Posterior cingulate gyrus (tissue), 11 donors: ENCODE measurements at places on chromosomes 7 and 10.

GRCh38 chr10:58479045-58479444 lies 33.6 kb upstream of the BICC1 start:
- no peak for DNase-seq

DNA sequence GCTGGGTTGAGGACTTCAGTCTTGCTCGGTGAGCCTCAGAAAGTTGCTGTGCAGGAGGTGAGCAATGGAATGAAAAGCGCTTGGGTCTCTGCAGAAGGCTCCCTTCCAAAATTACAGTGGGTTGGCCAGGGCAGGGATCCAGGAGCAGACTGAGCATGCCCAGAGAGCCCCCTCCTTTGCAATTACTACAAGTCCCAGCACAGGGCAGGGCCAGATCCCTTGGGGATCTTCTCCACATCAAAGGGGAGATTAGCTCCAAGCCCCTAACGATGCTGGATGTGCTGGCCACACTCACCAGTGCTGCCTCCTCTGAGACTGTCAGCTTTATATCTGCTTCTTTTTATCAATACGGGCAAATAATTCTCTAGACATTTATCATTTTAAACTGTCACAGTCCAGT lies 337.5 kb downstream of the RPS24 start:
- DNase-seq, result no peak

DNA sequence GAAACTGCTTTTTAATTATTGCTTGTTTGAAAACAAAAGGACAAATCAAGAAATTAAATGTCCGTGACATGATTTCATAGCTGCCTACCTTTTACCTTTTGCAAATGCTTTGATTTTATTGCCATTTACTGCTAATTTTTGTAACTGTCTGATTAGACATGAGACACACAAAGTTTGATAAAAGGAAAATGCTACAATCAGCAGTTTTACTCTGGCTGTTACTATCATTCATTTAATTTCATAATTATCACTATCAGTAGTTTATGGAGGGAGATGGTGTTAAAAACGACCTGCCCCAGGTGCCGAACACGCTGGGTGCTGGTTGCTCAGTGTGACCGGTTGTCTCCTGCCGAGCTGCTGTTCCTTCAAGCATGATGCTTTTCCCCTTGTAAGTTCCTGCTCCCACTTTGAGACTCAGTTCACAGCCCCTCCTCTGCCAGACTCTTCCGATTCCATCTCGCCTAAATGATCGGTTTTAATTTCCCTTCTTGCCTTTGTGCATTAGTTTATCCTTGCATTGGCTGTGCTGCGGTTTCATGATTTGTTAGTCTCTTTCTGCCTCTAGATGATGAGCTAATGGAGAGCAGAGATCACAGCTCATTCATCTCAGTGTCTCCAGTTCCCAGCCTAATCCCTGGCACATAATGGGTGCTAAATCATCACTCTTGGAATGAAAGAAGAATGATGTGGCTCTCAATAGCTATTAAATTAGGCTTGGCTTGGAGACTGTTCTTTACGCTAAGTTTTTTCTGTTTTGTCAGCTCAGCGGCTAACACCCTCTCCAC lies 110.6 kb downstream of the PFKFB3 start:
- DNase-seq, result no peak

GRCh38 chr7:120180221-120180620 lies 92.8 kb upstream of the KCND2 start:
- no peak for DNase-seq

GRCh38 chr10:11115337-11115736 lies 97.7 kb downstream of the CELF2 start:
- DNase-seq, result no peak

GRCh38 chr7:100126239-100126930 lies 382 bp upstream of the MBLAC1 start:
- DNase-seq, result no peak

DNA sequence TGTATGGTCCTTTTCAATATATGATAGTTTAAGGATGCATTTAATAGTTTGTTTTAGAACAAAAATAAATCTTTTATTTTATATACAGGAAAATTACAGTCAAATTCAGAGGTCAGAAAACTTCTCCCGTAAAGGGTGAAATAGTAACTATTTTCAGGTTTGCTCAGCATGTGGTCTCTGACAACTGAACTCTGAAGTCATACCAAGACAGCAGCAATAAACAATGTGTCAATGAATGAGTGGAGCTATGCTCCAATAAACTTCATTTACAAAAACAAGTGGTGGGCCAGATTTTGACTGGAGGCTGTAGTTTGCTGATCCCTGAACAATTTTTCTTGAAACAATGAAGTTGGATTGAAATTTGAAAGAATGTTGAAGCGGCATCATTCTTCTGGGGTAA lies 123.6 kb downstream of the ZNF248 start:
- no peak for DNase-seq

DNA sequence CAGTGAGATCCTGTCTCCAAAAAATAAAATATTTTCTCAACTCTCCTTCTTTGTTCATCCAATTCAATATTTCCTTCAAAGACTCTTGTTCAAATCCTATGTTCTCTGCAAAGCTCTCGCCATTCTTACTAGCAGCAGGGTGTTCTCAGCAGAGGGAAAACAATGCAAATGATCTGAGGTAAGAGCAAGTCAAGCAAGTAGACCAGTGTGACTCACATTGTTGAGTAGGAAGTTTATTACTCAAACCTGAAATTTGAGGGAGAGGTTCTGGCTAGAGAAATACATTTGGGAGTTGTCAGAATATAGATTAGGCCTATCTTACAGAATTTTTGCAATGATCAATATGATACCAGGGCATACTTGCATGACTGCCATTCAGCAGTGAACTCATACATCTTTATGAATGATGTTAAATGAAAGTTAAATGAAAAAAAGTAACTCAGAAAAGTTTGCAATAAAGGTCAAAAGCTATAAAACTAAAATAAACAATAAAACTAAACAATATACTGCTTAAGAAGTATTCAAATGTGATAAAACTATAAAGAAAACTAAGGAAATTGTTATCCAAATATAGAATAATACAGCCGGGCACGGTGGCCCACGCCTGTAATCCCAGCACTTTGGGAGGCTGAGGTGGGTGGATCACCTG lies 5.8 kb downstream of the IDE start:
- no peak for DNase-seq

DNA sequence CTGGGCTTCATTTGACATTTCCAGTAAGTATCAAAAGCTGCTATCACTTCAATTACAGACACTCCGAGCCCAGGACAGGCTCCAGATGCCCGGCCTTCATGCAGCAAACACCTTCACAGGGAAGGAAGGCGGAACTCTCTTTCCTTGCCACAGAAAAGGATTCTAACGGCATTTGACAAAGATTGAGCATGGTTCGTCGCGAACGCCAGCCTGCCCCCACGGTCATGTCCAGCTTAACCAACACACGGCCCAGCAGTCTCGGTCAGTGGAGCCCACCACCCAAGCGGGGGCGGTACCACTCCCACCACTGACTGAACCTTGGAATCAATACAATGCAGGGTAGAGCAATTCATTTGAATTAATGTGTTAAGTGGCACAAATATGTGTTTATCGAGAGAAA lies 607.2 kb downstream of the DNAJB6 start:
- DNase-seq, result no peak

GRCh38 chr7:153423210-153423590 lies 629.0 kb upstream of the DPP6 start:
- DNase-seq, result no peak

- no peak for DNase-seq
Observed at GRCh38 chr10:15015451-15015850, 28.3 kb upstream of the OLAH start.

DNA sequence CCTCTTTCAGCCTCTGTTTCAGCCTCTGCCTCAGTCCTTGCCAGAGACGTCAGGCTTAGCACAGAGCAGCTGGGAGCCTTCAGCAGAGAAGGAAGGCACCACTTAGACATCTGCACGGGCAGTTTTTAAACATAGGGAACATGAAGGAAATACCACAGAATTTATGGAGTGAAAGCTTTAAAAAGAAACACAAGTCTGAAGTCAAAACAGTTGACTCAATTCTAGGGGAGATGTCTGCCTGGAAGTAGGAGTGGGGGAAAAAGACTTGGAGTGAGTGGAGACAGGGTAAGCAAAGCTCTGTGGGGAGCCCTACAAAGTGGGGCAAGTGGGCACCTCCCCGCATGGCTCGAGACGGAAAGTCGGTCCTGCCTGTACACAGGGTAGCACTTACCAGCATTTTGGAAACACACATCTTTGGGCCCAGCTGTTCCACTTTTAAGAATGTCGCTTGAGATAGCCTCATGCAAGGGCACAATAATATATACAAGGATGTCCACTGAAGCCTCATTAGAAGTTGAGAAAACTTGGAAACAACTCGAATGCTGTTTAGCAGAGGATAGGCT lies 5.0 kb upstream of the TBXAS1 start:
- DNase-seq, result no peak

DNA sequence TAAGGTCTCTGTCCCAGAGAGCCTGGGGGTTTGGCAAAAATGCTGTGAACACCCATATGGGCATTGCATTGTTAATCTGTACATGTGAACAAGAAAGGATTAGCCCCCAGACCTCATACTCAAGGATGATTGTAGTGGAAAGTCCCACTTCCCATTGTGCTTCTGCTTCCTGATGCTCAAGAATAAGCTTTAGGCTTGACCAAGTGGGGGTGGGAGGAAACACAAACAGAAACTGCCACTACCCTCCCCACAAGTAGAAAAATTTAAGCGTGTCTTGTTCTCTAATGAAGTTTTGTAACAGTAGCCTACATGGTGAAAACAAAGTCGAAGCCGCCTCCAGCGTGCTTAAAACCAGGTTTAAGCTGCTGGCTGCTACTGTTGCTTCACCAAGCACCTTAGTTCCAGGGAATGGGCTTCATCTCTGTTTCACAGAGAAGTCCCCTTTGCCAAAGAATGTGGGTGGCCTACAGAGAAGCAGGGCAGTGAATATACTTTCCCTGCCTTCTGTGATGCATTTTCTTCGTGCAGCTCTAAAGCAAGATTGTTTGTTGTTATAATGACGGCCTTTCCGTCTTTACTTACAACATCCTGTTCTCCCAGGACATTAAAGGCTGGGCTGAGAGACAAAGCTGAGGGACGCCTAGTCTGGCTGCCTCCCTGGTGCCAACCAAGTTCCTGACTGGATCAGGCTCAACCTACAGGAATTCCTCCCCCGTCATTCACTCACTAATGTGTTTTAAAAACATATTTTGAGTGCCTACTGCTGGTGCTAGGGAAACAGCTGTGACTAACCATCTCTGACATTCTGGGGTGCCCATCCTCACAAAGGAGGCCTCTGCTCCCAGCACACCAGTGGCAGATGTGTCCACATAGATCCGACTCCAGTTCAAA lies 32.1 kb upstream of the CCSER2 start:
- peak; percentile 33 for DNase-seq

GRCh38 chr7:98211221-98211675 lies at the start of gene BHLHA15:
Gene BHLHA15 (plus strand): TSS chr7:98211439. CDS start chr7:98212310, 871 bp downstream.
- no peak for DNase-seq

GRCh38 chr7:40763319-40764287 lies 628.8 kb downstream of the SUGCT start:
- no peak for DNase-seq

GRCh38 chr10:62414359-62414758 lies 40.2 kb downstream of the ZNF365 start:
- no peak for DNase-seq

- DNase-seq, result peak; percentile 71
Observed at GRCh38 chr7:151051108-151051507, 2.8 kb downstream of the ASIC3 start.

DNA sequence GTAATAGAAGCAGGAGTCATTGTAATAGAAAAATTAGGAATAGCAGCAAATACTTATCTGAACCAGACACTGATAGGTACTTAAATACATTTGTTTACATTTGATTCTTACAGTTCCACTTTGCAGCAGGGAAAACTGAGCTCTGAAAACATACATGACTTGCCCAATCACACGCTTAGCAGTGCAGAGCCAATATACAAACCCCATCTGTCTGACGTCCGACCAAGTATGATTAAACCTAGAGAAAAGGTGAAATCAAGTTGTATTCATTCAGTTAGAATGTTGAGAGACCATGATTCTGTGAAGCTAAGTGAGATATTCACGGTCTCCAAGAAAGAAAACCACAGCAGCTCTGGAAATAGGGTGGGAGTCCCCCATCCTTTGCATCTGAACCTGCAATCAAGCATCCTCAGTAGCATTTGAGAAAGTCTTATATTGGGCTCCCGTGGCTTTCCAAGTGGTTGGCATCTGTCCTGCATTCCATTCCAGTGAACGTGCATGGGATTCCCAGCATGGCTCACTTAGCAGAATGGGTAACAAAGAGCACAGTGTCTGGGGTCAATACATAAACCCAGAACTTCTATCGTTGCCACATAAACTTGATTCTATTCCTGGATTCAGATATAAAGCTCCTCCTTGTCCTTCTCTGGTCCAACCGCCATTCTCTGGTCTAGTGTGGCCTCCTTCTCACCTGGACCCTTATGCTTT lies 148.7 kb upstream of the RSU1 start:
- no peak for DNase-seq

GRCh38 chr7:120864141-120864900 lies 6.4 kb upstream of the TSPAN12 start:
- no peak for DNase-seq

- no peak for DNase-seq
Observed at GRCh38 chr7:16669581-16669980, 23.6 kb downstream of the BZW2 start.

GRCh38 chr7:1175967-1176851 lies 16.2 kb upstream of the ZFAND2A start:
- DNase-seq, result peak; percentile 93

DNA sequence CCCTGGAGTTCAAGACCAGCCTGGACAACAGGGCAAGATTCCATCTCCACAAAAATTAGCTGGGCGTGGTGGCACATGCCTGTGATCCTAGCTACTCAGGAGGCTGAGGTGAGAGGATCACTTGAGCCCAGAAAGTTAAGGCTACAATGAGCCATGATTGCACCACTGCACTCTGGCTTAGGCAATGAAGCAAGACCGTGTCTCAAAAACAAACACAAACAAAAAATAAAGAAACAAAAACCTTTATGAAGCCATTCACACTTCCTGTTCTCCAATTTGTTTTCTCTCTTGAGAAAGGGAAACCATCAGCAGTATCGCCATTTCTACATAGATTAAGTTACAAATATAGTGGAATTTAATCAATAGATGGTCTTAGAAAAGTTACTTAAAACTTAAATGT lies 19.8 kb downstream of the YME1L1 start:
- DNase-seq, result no peak

DNA sequence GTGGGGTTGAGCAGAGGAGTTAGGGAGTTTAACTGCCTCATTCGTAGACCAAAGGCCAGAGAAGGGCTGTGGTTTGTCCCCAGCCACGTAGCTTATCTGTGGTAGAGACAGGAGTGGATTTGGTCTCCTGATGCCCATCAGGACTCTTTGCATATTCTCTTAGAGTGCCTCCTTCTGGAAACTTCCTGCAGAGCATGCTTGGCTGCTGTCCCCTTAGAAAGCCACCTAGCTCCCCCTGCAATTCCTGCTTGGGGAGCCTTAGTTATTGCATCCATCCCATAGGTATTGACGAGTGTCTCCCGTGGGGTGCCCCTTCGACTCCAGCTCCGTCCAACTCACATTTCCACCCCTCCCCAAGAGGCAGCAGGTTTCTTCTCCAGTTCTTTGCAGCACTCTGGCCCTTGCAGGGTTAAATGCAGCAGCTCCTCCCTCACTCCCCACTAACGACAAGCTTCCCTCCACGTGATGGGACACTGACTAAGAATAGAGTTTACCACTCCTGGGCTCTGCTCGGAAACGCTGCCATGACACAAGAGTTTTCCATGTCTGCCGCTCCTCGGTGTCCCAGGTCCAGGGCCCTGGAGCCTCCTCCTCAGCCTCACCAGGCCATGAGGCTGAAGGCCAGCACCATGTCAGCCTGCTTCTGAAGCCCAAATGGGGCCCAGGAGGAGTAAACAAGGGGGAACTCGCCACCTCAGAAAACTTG lies 147.8 kb upstream of the UNC5B start:
- DNase-seq, result no peak
